ENCODE measurements at places on chromosomes 3 and 15. TPM values are rescaled to one million over a fixed set of nuclear protein-coding genes. Genes with fewer than 3 reads are reported as not detected.

CCR2 gene
- total RNA-seq, result 2.8 TPM

CMTM8 gene
- total RNA-seq, result 2.9 TPM

LCTL gene
- not detected for total RNA-seq

SKOR1 gene
- total RNA-seq, result 1.2 TPM

DNA sequence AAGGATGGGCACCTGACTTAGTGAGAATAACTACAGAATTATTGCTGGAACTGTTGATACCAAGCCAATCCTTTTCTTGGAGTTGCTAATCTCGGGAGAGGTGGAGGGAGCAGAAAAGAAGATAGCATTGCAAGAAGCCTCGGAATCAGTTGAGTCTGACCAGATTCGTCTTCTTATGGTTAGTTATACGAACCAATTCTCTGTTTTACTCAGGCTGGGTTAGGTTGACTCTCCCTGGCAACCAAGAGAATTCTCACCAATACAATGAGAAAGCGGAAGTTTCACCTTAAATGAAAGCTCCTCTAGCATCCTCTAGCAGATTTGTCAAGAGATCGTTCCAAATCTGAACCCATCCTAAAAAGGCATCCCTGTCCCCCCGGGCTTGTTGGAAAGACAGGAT, 43.5 kb upstream of the UBE2E1 start:
- H3K4me3 ChIP-seq, result no peak overlapping the region
- no peak for DNase-seq
- no peaks in the 10 kb centered on the region for H3K27me3 ChIP-seq
- no peaks in the 10 kb centered on the region for H3K36me3 ChIP-seq

- H3K4me1 ChIP-seq, result no peaks in the 10 kb centered on the region
- peaks cover 1% of the 10 kb centered on the region for H3K27me3 ChIP-seq
- DNase-seq, result no peak
- no peak overlapping the region for H3K4me3 ChIP-seq
Observed at GRCh38 chr3:148265841-148266240, 431.9 kb upstream of the AGTR1 start.

- no peak for DNase-seq
- no peak overlapping the region for H3K27ac ChIP-seq
- H3K4me1 ChIP-seq, result no peaks in the 10 kb centered on the region
- H3K4me3 ChIP-seq, result no peak overlapping the region
- H3K36me3 ChIP-seq, result no peaks in the 10 kb centered on the region
Observed at GRCh38 chr3:23739536-23739935, 66.2 kb upstream of the UBE2E1 start.

DNA sequence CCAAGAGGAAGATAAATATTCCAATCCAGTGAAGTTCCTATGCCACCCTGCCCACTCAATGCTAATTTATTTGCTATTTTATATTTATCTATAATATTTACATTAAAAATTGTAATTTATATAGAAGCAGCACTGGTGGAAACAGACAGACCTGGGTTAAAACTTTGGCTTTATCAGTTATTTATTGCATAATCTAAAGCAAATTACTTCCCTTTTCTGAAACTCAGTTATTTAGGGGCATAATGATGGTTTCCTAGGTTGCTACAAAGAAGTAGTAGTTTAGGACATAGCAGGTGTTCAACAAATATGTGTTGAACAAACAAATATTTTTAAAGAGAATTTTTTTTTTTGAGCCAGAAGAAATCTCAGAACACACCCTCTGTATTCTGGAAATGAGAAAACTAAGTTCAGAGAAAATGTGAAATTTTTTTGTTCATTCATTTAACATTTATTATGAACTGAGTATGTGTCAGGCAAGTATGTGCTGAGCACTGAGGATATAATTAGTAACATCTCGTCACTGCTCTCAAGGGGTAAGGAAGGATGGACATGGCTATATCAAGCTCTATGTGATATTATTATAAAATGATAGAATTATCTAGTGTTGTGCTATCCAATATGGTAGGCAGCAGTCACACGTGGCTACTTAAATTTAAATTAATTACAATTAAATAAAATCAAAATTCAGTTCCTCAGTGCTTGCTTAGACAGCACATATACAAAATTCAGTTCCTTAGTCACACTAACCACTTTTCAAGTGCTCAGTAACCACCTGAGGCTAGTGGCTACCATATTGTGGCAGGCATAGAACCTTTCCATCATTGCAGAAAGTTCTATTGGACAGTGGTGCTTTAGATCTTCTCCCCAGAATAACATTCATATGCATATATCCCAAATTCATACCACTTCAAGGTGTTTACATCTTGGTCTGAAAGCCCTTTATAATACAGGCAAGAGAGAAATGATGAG, 7.0 kb upstream of the UBE2Q2 start:
- no peaks in the 10 kb centered on the region for H3K4me1 ChIP-seq
- H3K27me3 ChIP-seq, result no peaks in the 10 kb centered on the region
- no peak for DNase-seq
- no peaks in the 10 kb centered on the region for H3K36me3 ChIP-seq
- no peak overlapping the region for H3K27ac ChIP-seq

- H3K4me3 ChIP-seq, result no peak overlapping the region
- no peak overlapping the region for H3K27ac ChIP-seq
- H3K27me3 ChIP-seq, result no peaks in the 10 kb centered on the region
- H3K36me3 ChIP-seq, result peaks cover 4% of the 10 kb centered on the region
Observed at GRCh38 chr3:125309476-125309875, 65.6 kb downstream of the ZNF148 start.

DNA sequence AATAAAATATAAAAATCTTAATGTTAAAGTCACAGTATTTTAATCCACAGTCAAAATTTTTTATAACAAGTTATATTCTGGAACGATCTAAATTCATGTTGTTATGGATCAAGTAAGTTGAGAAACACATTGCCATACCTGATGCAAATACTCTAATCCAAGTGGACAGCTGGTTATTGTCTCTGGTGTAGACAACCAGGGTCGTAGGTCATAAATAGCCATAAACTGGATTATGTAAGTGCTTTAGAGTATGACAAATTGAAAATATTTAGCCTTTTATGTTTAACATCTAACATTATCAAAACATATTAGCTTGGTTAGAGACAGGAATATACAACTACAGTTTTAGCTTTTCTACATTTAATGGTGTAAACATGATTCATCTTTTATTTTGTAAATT, 53.0 kb downstream of the PLSCR2 start:
- no peaks in the 10 kb centered on the region for H3K4me1 ChIP-seq
- H3K27ac ChIP-seq, result no peak overlapping the region
- H3K27me3 ChIP-seq, result peaks cover 1% of the 10 kb centered on the region
- DNase-seq, result no peak

DNA sequence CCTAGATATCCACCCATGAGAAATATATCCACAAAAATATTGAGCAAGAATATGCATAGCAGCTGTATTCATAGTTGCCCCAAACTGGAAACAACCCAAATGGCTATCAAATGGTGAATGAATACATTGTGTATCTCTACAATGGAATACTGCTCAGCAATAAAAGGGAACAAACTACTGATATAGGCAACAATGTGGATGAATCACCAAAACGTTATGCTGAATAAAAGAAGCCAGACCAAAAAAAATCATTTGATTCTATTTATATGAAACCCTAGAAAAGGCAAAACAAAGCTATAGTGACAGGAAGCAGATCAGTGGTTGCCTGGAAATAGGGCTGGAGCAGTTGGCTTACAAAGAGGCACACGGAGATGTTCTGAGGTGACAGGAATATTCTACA, 15.5 kb upstream of the CMTM7 start:
- no peak overlapping the region for H3K4me3 ChIP-seq
- no peak for DNase-seq
- no peak overlapping the region for H3K27ac ChIP-seq
- H3K4me1 ChIP-seq, result no peaks in the 10 kb centered on the region
- no peaks in the 10 kb centered on the region for H3K36me3 ChIP-seq

GRCh38 chr15:101449471-101450402, 39.8 kb downstream of the PCSK6 start:
- H3K27me3 ChIP-seq, result no peaks in the 10 kb centered on the region
- no peaks in the 10 kb centered on the region for H3K36me3 ChIP-seq
- DNase-seq, result no peak
- no peak overlapping the region for H3K27ac ChIP-seq
- H3K4me1 ChIP-seq, result no peaks in the 10 kb centered on the region
- H3K4me3 ChIP-seq, result no peak overlapping the region

DNA sequence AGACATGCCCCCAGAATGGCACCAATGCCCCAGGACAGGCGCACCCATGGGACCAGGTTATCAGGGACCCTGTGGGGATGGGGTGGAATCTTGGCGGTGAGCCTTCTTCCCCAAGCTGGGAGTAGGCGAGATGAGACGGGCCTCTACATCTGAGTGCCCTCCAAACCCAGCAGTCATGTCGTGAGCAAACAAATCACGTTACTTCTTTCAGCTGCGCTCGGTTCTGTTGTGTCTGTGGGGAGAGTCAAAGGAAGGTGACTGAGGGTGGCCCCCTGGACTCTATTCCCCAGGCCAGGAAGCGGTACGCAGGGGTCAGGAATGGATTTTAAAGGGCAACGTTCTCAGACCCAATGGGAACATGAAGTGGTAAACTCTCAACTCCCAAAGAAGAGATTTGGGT, 2.8 kb downstream of the GOLGA6L2 start:
- no peak overlapping the region for H3K27ac ChIP-seq
- no peak overlapping the region for H3K4me3 ChIP-seq
- H3K27me3 ChIP-seq, result no peaks in the 10 kb centered on the region
- no peak for DNase-seq
- no peaks in the 10 kb centered on the region for H3K36me3 ChIP-seq
- H3K4me1 ChIP-seq, result no peaks in the 10 kb centered on the region

DNA sequence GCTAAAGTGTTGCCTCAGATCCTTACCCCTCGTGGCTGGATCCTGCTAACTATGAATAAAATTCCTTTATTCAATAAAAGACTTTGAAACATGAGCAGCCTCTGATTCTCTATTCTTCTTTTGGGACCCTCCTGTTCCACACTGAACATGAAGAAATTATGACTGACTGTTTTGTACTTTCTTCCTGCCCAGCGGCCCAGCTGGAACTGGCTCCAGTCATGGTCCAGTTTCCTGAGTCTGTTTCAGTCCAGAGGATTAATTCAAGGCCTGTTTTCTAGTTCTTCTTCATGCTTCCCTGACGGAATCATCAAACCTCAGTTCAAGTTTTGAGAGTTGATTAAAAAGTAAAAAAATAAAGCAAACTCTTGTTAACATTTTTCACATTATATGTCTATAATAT, 52.6 kb upstream of the CP start:
- H3K4me1 ChIP-seq, result no peaks in the 10 kb centered on the region
- no peak for DNase-seq
- H3K27ac ChIP-seq, result no peak overlapping the region

DNA sequence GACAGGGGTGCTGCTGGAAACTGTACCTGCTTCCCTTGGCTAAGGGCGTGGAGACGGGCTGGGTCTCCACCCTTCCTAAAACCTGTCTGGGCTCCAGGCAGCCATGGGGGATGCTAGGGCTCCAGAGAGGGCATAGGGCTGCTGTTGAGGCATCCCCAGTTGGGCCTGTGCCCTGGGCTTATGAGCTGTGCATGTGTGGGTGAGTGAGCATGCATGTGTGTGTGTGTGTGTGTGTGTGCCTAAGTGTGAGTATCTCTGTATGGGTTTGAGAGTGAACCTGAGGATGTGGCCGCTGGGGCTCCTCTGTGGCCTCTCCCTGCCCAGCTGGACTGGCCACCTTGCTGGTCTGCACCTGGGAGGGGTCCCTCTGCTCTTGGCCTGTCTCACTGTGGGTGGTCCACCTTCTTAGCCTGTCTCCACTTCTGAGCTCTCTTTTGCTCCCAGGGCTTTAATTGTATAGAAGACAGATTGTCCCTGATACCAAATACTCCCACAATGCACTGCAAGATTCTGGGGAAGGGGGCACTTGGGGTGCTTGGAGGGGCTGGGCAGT, 11.9 kb upstream of the TMEM115 start:
- H3K27ac ChIP-seq, result no peak overlapping the region
- no peaks in the 10 kb centered on the region for H3K4me1 ChIP-seq
- no peaks in the 10 kb centered on the region for H3K36me3 ChIP-seq
- no peaks in the 10 kb centered on the region for H3K27me3 ChIP-seq
- no peak for DNase-seq
- H3K4me3 ChIP-seq, result no peak overlapping the region

- H3K4me1 ChIP-seq, result peaks cover 5% of the 10 kb centered on the region
- no peak for DNase-seq
- peaks cover 16% of the 10 kb centered on the region for H3K36me3 ChIP-seq
- no peak overlapping the region for H3K4me3 ChIP-seq
- no peaks in the 10 kb centered on the region for H3K27me3 ChIP-seq
Observed at GRCh38 chr3:68997887-68998286, 15.6 kb downstream of the EOGT start.

GRCh38 chr3:170605490-170605889, 19.6 kb upstream of the SLC7A14 start:
- H3K4me3 ChIP-seq, result no peak overlapping the region
- no peaks in the 10 kb centered on the region for H3K27me3 ChIP-seq

- H3K4me1 ChIP-seq, result no peaks in the 10 kb centered on the region
- no peak overlapping the region for H3K4me3 ChIP-seq
- DNase-seq, result no peak
- H3K36me3 ChIP-seq, result peaks cover 5% of the 10 kb centered on the region
Observed at GRCh38 chr15:48992096-48992495, 28.4 kb upstream of the SHC4 start.

GRCh38 chr3:69368129-69368741, 17.7 kb downstream of the FRMD4B start:
- no peak overlapping the region for H3K4me3 ChIP-seq
- DNase-seq, result no peak
- H3K36me3 ChIP-seq, result no peaks in the 10 kb centered on the region
- H3K27me3 ChIP-seq, result no peaks in the 10 kb centered on the region
- no peak overlapping the region for H3K27ac ChIP-seq

DNA sequence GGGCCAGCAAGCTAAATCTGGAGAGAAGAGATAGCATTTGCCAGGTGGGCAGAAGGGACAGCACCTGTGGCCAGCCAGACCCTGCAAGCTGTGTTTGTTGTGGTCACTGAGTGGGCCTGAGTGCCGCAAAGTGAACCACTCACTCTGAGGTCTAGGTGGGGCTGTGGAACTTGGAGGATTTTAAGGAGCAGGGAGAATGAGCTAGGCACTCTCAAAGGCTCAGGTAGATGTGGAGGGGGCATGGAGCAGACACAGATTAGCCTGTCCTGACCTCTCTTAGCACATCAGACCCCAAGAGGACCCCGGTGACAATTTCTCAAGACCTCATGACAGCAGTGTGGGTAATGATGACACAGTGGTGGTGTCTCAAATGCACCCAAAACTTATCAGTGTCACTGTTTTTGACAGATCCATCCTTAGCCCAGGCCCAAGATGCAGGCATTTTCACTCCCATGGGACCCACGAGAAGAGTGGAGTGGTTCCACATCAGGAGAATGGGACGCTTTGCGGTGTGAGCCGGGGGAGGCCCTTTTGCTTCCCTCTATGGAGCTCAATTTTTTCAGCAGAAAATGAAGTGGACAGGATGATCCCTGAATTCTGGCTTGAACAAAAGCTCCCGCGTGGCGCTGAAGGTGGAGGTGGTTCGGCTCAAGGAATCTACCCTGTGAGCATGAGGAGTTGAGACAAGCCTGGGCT, 43.8 kb upstream of the TLE3 start:
- no peak for DNase-seq
- H3K27me3 ChIP-seq, result no peaks in the 10 kb centered on the region
- H3K27ac ChIP-seq, result no peak overlapping the region

Measured in aorta (tissue), 5 donors.